ENCODE measurements at places on chromosomes 11 and 22.
A peak's percentile ranks its signal among the peaks of the same experiment; 100 is the strongest.

DNA sequence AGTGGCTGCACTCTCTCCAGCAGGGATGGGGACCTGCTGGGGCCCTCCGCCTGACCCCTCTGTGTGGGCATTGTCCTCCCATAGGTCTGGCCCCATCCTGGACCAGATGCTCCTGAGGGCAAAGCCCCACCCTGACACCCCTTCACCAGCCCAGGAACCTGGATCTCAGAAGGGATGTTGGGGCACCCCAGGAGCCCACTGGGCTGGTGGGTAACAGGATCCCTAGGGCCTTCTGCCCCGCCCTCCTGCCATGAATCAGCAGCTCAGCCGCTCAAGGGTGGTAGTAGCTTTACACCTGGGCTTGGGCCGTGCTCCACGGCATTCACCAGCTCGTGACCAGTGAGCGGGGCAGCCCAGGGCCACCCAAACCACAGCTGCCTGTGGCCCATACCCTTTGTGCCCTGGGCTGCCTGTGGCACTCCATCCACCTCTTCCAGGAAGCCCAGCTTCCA is 1.0 kb upstream of the MAPK12 start:
- DNase-seq = no peak

DNA sequence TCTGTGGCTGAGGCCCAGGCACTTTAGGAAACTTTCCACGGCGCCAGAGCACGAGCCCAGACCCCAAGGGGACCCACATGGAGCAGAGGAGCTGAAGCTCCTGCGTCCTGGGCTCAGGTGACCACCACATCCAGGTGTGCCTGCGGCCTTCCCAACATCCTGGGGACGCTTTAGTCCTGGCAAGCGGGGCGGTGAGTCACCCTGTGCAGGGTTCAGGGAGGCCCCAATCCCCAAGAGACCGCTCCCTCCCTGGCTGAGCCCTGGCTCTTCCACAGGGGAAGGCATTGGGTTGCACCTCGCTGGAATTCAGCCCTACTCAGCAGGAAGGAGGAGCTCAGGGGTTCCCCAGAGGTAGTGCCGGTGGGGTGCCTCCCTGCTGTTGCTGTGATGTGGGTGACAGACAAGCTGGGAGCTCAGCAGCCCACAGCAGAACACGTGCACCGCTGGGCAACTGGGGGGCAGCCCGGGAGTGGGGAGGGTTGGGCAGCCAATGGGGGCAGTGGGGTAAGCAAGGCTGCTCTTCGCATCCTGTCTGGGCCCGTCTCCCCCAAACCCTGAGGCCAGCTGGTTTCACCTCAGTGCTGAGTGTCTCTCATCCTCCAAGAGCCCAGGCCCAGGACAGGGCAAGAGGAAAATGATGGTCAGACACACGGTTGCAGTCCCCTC is 802.8 kb downstream of the BRD1 start:
- DNase-seq = no peak

GRCh38 chr11:123180574-123180973 is 14.5 kb downstream of the CLMP start:
- DNase-seq = no peak

GRCh38 chr11:7530013-7530640 is 16.3 kb downstream of the PPFIBP2 start:
- no peak for DNase-seq

DNA sequence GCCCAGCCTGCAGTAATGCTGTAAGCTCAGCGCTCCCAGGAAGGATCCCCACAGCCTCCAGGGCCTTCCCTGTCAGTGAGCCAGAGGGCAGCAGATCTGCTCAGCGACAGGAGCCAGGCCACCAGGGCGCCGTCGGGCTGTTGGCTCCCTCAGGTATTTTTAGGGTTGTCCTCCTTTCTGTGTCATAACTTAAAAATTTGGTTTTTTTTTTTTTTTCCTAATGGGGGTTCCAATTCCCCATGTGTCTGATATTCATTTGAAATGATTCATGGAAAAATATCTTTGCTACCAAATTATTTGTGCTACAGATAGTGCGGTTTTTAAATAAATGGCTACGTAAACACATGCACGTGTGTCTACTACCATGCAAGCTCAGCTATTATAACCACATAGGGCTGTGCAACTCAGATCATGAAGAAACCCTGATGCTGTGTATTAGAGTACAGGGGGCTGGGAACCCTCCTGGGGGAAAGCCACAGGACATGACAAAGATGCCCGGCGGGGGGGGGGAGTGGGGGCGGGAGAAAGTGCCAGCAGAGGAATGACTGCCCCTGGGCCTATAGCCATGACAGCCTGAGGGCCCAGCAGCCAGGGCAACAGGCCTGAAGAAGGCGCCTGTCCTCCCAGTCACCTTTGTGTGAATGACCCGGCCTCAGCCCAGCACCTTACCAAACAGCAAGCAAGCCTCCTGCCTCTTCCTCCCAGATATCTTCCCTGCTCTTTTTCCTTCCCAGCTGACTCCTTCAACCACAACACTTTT is 89.3 kb downstream of the NAT10 start:
- no peak for DNase-seq

- DNase-seq = peak; percentile 65
Measured at GRCh38 chr11:65204646-65205601, 23.2 kb downstream of the CAPN1 start.

- no peak for DNase-seq
Measured at GRCh38 chr22:24097961-24098391, 83.3 kb upstream of the SUSD2 start.

DNA sequence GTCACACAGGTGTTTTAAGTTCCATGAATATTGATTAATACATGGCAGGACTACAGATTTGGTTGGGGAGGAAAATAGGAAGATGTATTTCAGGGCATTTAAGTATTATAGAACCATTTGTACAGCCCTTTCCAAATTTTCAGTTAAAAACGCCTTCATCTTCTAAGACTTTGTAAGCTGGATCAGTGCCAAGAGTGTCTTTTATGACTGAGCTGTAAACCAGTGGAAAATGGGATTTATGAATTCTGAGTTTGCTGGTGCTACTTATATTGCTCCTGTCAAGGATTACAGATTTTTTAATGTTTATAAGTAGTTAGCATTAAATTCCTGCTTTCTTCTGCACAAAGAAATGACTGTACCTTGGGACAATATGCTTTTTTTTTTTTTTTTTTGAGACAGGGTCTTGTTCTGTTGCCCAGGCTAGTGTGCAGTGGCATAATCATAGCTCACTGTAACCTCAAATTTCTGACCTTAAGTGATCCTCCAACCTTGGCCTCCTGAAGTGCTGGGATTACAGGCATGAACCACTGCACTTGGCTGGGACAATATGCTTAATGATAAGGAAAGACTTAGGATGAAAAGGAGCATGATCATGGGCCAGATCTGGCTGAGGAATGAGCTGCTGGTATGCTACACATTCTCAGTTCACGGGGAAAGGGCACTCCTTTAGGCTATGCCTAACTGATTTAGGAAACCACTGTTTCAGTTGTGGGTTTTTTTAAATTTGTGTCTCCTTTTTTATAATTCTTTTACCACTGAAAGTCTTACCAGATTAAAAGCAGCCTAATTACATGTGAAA is 113.6 kb upstream of the MTNR1B start:
- no peak for DNase-seq

DNA sequence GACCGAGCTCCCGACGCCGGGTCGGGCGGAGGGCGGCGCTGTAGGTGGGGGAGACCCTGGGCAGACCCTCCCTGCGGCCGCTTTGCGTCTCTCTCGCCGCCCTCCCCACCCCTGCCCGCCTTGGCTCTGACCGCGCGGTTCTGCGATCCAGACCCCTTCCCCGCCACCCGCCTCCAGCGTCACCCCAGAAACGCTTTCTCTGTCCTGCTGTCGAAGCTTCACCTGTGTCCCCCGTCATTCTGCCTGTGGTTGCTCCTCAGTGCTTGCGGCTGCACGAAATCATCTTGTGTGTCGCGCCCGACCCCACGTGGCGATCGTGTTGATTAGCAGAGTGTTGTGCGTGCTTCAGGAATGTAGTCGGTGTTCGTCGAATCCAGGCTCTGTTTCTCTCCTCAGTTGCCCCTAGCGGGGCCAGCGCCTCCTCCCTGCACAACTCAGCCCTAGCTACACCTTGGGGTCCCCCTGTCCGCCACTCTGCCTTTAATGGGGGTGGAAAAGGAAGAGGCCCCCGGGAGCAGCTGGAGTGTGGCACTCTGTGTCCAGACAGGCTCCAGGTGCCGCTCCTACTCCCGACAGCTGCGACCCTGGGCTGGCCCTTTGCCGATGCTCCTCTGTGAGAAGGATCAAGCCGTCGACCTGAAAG is 851 bp downstream of the PTDSS2 start:
- DNase-seq = peak; percentile 67

GRCh38 chr11:122440811-122441665 is 214.5 kb upstream of the UBASH3B start:
- peak; percentile 81 for DNase-seq

DNA sequence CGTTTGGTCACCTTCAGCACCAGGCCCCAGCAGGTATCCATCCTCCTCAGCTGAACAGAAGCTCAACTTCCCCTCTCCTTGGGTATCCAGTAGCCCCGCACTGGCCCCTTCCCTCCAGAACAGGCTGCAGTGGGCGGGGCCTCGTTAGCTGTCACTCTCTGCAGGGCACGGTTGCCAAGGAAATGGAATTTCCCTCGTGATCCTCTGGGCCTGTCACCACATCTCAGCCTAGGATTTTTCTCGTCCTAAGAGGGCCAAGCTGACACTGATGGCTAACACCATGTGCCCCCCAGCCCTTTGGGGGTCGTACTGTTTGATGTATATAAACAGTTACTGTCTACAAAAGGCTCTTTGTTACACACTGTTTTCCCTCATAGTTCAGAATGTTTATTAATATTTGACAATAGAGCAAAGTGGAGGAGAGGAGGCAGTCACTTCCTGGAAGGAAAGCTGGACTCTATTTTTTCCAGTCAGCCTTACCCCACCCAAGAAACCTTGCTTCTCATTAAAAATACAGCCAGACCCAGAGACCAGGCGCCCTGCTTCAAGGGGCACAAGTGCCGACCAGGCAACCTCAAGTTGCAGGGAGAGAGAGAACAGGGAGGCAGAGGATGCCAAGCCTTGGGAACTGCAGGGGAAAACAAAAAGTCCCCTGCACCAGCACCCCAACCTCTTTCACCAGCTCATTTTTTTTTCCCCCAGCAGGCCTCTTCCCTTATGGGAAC is 44.5 kb downstream of the FEZ1 start:
- DNase-seq = peak; percentile 97

GRCh38 chr22:20459862-20460261 is 22.2 kb upstream of the SCARF2 start:
- no peak for DNase-seq

GRCh38 chr22:37166675-37167066 is 17.0 kb upstream of the IL2RB start:
- DNase-seq = peak; percentile 55

- DNase-seq = no peak
Measured at GRCh38 chr11:44915621-44916020, 35.1 kb downstream of the TP53I11 start.

- DNase-seq = no peak
Measured at GRCh38 chr11:14565845-14566244, 45.7 kb upstream of the PSMA1 start.

- no peak for DNase-seq
Measured at GRCh38 chr11:20027556-20028013, 132.7 kb downstream of the DBX1 start.

DNA sequence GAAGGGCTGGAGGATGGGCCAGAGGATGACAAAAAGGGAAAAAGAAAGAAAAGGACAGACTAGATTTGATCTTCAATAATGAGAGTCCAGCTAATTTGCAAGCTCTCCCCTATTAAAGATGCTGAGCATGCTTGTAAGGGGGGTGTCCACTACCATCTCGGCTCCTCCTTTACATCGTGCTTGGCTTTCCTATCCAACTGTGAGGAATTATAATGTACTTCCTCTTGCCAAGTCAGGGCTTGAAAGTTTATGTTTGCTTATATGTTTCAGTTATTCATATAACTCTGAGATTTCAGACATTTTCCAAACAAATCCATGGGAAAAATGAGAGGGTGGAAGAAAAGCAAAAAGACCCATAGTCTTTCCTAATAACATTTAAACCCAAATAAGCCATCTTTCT is 387.1 kb downstream of the METTL15 start:
- DNase-seq = no peak

DNA sequence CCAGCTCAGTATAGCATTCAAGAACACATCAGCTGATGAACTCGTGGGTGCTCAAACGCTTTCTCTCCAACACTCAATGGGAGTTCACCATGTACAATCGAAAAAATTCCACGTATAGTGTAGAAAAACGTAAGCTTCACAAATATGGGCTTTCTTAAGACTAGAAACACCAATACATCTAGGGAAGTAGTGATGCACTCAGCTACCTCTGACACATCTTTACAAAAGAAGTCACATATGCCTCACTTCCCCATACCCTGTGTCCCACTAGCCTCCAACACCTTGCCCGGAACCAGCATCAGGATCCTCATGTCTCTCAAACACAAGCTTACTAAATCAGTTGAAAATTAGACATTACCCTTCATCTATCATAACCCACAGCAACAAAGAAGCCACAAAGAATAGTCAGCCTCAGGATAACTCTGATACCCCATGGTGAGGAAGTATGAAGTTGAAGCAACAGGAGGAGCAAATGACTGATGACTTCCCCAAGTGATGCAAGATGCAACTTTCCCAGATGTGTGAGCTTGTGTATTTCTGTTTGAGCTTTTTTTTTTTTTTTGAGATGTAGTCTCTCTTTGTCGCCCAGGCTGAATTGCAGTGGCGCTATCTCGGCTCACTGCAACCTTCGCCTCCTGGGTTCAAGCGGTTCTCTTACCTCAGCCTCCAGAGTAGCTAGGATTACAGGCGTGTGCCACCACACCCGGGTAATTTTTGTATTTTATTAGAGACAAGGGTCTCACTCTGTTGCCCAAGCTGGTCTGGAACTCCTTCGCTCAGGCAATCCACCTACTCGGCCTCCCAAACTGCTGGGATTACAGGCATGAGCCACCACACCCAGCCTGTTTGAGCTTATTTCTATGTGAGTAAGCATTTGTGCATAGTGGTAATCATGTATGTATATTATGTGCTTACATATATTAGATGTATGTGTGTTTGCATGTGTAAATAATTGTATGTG is 8.5 kb upstream of the DENND5A start:
- no peak for DNase-seq

DNA sequence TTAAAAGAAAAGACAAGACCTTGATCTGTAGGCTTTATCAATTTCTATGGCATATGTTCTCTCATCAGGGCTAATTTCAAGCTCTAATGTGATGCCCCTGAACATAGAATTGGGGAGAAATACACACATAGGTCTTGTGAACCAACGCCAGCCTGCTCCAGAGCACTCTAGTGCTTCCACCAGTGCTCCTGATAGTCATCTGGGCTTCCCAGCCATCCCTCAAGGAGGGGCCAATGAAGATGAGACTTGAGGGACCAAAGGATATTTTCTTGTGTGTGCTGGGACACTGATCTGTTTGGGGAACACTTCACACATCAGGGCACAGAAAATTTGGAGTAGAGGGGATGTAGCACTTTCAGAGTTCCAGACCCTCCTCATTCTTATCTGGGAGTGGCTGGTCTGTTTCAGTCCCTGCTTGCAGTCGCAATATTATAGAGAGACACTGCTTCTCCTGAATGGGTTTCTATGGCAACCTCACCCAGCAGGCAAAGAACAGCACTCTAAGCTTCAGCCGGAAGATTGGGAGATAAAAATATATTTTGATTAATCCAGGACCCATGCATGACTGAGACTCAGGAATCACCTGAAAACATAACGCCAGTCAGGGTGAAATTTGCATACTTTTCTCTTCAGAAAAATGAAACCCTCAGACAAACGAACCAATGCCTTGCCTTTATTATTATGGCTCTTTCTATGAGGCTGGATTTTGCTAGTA is 28.4 kb upstream of the SCN3B start:
- DNase-seq = no peak

All from globus pallidus (tissue), 1 donor.